Ovary (tissue), 10 donors: ENCODE measurements at places on chromosomes 12 and 14. TPM values are rescaled to one million over a fixed set of nuclear protein-coding genes. Genes with fewer than 3 reads are reported as not detected.

The MGST1 gene
- total RNA-seq: 43.1 TPM

The LTBR gene
- total RNA-seq: 72.7 TPM

The NKX2-1 gene
- total RNA-seq: not detected

The GUCY2C gene
- not detected for total RNA-seq

The BEST3 gene
- not detected for total RNA-seq

The LUM gene
- 274 TPM for total RNA-seq

DNA sequence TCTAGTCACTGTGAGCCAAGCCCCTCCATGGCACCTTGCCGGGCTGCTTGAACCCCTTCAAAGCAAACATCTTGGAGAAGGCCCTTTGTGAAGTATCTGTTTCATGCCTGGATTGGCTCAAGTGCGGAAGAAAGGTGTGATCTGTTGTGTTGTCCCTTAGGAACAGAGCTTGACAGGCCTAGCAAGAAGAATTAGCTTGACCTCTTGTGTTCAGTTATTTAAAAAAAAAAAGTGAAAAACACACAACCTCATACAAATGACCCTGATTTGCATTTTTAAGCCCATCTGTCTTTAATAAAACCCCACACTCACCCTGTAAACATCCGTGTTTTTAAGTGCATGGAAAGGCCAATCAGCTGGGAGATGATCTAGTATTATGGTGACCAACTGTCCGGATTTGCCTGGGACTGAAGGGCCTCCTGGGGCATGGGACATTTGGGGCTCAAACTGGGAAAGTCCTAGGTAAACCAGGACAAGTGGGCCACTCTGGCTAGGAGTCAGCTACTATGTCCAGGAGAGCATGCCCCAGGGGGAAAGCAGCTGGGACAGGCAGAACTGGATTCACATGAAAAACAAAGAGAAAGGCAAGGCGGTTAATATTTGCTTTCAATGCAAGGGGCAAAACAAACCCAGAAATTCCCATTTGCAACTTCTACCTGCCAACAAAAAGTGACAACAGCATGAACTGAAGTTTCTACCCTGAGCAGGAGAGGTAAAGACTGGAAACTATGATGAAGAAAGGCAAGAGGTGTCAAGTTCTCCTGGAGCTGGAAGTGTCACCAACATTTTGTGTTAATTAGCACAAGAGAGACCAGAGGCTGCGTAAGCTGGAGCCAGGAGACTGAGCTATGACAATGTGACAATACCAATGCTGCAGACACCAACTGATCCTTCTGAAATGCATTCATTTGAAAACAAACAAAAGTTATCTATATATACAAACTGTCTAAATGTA, 78.6 kb downstream of the CLMN start:
- DNase-seq: no peak

GRCh38 chr12:123519141-123520001, 14.1 kb downstream of the RILPL1 start:
- DNase-seq: no peak

DNA sequence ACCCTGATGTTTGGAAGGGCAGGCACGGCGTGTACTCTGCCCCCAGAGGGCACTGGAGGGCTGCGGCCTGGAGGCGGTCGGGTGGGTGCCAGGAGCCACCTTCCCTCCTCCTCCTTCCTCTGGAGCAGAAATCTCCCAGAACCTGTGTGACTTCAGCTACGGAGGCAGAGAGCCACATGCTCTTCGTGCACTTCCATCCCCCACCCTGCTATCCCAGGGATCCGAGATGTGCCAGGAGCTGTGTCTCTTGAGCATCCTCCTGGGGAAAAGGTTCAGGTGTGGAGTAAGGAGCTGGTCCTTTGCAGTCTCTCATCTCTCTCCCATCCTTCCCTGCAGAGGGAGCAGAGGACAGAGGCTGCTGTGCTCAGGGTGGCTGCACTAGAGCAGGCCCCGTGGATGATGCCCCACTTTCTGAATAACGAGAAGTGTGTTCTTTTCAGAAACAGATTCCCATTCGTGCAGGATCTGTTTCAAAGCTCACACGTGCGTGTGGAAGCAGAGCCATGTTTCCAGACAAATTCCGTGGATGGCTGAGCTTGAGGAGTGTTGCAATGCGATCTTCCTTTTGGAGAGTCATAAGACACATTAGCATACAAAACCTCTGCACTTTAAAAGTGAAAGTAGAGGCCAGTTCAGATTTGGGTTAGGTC, 162.9 kb downstream of the ADGRD1 start:
- DNase-seq: no peak

DNA sequence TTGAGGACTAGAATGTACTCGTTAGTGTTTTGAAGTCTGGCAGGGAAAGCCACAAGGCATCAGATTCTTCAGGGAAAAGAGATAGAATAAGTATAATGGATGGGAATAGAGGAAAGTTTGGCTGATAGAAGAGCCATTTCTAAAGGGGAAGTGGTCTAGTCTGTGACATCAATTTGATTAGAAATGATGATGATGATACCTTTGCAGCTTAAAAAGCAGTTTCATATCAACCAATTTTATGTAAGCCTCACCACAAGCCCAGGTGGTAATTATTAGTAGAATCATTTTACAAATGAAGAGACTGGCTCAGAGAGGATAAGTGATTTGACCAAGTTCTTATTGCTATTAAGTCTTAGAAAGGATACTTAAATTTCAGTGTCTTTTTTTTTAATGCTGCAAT, 2.9 kb downstream of the RNF212B start:
- no peak for DNase-seq

DNA sequence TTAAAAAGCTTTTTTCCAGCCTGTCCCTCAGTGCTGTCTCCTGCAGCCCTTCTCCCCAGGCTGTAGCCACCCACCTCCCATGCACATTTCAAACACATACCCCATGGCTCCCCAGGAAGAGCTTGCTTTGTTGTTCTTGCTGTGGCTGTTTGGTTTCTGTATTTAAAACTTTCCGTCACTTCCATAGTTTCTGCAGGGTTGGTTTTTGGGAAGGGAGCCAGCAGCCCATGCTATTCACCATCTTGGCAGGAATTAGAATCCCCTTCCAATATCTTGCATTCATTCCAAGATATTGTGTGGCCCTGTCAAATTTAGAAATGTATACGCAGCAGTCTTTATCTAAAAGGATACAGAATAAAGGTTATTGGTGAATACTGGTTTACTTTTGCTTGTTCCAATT, 29.6 kb downstream of the CFAP251 start:
- no peak for DNase-seq

GRCh38 chr12:452667-453210, 7.0 kb upstream of the B4GALNT3 start:
- no peak for DNase-seq

DNA sequence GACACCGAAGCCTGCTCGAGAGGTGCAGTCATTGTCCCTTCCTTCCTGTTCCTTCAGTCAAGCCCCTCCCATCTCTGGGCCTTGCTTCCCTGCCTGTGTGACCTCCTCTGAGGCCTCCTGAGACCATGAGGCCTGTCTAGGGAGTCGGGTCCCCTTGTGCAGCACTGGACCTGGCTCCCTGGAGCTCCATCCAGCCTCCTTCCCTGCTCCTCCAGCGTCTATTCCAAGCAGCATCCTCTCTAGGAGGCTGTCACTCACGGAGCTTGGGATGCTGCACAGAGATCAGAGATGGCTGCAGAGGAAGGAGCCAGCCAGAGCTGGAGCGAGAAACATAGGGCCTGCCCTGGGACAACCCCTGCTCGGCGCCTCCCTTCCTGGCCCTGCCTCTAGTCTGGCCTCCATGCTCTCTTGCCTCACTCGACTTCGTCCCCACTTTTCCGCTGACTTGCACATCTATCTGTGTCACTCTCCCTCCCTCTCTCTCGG, 142.7 kb downstream of the BCL11B start:
- DNase-seq: no peak

DNA sequence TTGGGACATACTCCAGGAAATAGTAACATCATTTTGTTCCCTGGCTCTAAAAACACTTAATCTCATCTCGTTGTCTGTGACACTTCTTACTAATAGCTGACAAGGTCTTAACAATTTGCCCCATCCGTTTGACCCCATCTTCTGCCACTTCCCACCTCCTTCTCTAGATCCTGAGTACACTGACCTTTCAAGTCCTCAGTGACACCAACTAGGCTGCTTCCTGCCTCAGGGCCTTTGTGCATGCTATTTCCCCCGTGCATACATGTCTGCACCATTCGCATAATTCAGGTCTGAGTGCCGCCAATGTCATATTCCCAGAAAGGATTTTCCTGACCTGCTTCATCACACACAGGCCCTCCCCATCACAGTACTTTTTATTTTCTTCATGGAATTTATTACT, 70.6 kb upstream of the CCND2 start:
- DNase-seq: no peak

- DNase-seq: no peak
Observed at GRCh38 chr12:47852096-47852571, 32.4 kb upstream of the HDAC7 start.

DNA sequence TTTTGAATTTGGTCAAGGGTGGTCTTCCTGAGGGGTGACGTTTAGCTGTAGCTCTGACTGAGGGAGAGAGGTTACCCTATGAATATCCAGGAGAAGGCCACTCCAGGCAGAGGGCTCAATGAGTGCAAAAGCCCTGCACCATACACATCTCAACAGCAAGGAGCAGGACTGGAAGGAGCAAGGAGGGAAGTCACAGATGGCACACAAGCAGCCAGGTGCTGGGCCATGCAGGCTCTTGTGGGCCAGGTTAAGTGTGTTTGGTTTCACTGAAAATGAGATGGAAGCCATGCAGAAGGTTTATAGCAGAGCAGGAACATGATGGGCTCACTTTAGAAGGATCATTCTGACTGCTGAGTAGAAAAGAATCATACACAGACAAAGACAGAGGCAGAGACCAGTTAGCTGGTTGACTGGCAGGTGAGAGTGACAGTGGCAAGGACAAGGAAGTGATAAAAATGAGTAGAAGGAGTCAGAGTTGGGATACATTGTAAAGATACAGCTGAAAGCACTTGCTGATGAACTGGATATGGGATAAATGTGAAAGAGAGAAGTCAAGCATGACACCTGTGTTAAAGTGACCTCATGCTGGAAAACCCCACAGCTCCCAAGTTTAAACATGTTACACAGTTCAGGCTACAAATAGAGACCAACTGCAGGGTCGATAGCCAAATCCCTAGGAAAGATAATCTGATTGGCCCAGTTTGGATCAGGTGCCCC, 81.2 kb downstream of the PRKD1 start:
- DNase-seq: no peak

- DNase-seq: no peak
Observed at GRCh38 chr14:97486601-97487120, 689.5 kb downstream of the VRK1 start.

DNA sequence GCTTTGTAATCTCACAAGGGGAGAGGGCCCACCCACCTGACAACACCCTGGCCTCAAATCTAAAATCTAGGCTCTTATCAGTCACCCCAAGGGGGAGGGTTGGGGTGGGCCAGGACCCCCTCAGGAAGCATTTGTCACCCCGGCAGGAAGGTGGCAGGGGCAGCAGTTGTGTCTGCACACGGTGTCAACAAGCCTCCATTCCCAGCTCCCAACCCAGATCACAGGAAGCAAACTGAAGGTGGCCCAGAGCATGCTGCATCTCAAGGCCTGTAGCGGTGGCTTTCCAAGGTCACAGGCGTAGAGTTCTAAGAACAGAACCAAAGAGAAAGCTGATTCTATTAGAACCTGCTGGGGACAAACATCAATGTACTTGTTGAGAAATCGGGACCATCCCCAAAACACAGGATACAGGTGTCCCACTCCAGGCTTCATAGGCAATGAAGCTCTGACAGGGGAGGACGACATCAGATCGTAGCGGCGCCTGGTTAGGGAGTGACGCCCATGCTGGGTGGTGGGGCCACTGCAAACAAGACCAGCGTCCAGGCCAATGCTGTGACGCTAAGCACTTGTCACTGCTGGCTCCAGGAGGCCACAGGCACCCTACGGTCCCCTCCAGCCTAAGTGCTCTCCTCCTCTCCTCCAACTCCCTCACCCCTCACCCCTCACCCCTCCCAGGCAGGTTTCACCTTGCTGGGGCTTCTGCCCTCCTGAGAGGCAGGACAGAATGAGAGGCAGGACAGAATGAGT, 52.9 kb downstream of the CCDC88C start:
- no peak for DNase-seq

- DNase-seq: no peak
Observed at GRCh38 chr12:85182699-85183098, 97.3 kb upstream of the ALX1 start.
